Amniotic epithelial cell (primary cell): ENCODE measurements at places on chromosomes 1 and 21.

DNA sequence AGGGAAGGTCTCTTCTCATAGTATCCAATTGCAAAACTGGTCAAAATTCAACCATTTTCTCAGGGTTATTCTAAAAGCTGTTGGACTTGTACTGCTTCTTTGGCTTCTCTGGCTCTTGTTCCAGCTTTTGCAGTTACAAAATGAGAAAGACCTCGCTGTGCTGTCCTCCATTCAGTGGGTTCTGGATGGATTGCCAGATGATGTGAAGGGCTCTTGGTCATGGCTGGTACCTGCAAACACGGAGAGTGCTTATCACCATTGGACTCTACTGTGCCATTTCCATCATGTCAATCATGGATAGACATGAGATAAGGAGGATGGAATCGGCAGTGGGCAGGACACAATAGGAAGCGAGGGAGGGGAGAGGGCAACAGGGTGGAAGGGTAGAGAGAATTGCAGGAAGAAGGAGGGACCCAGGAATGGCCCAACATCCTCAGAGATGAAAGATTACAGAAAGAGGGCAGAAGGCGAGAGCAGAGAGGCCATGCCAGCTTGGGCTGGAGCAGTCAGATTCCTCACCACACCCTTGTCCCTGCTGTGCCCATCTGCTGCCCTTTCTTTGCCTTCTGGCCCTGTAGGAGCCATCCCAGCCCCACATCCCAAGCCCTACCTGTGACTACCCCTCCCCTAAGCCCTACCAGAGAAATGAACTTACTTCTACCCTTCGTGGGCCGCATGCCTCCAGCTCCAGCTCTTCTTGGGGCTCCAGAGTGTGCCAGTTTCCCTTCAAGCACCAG is 70.3 kb downstream of the HIVEP3 start:
- no peak for DNase-seq

GRCh38 chr1:192877283-192877886 is 68.5 kb downstream of the RGS2 start:
- DNase-seq = peak; percentile 77

- peak; percentile 33 for DNase-seq
These were observed 135.1 kb downstream of the AK5 start for GRCh38 chr1:77416692-77417450.

DNA sequence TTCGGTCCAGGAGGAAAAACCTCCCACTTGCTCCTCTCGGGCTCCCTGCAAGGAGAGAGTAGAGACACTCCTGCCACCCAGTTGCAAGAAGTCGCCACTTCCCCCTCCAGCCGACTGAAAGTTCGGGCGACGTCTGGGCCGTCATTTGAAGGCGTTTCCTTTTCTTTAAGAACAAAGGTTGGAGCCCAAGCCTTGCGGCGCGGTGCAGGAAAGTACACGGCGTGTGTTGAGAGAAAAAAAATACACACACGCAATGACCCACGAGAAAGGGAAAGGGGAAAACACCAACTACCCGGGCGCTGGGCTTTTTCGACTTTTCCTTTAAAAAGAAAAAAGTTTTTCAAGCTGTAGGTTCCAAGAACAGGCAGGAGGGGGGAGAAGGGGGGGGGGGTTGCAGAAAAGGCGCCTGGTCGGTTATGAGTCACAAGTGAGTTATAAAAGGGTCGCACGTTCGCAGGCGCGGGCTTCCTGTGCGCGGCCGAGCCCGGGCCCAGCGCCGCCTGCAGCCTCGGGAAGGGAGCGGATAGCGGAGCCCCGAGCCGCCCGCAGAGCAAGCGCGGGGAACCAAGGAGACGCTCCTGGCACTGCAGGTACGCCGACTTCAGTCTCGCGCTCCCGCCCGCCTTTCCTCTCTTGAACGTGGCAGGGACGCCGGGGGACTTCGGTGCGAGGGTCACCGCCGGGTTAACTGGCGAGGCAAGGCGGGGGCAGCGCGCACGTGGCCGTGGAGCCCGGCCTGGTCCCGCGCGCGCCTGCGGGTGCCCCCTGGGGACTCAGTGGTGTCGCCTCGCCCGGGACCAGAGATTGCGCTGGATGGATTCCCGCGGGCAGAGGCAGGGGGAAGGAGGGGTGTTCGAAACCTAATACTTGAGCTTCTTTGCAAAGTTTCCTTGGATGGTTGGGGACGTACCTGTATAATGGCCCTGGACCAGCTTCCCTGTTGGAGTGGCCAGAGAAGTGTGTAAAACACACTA is 45.3 kb downstream of the MRPL39 start:
- peak; percentile 45 for DNase-seq

GRCh38 chr1:212060632-212061472 is 25.3 kb downstream of the DTL start:
- DNase-seq = peak; percentile 30

DNA sequence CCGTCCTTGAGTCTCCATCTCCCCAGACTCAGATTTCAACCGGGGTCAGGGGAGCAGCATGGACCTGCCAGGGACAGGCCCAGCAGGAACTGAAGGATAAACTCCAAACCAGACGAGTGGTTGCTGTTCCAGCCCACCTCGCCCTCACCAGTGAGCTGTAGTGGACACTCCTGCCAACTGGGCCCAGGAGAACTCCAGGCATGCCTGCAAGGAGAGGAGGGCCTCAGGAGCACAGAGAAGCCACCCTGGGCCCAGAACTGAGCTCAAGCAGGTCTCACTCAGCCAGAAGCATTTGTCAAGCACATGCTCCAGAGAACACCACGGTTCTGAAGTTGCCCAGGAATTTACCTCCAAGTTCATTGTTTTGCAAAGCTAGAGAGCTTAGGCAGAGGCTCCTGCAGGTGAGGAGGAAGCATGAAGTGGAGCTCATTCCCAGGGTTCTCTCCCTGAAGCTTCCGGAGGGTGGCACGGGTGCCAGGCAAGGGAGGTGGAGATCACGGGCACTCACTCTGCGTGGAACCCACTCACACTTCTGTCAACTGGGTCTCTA is 61.0 kb downstream of the MATN1 start:
- no peak for DNase-seq

GRCh38 chr1:31007462-31007991 is 58.0 kb downstream of the PUM1 start:
- DNase-seq = peak; percentile 77

DNA sequence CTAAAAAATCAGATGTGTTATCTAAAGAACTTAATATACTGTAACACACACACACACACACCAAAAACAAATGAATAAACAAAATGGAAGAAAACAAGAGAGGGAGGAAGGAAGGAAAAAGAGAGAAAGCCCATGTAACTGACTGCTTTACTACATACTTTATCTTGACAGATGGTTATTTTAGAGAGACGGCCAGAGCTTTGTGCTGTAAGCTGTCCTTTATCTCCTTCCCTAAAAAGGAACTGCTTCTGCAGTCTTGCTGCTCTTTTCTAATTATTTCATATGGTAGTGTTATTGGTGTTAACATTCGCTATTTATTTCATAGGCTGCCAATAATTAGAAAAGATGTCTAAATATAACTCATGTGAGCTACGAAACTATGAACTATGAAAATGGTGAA is 1384.6 kb downstream of the MRPL39 start:
- DNase-seq = no peak

GRCh38 chr21:19508844-19509243 is 1105.3 kb upstream of the TMPRSS15 start:
- no peak for DNase-seq

GRCh38 chr1:157000686-157001085 is 44.9 kb downstream of the ARHGEF11 start:
- DNase-seq = peak; percentile 7

GRCh38 chr1:13513063-13513894 is 524 bp downstream of the LRRC38 start:
- no peak for DNase-seq

GRCh38 chr1:69055194-69055593 is 512.5 kb upstream of the LRRC7 start:
- DNase-seq = no peak

DNA sequence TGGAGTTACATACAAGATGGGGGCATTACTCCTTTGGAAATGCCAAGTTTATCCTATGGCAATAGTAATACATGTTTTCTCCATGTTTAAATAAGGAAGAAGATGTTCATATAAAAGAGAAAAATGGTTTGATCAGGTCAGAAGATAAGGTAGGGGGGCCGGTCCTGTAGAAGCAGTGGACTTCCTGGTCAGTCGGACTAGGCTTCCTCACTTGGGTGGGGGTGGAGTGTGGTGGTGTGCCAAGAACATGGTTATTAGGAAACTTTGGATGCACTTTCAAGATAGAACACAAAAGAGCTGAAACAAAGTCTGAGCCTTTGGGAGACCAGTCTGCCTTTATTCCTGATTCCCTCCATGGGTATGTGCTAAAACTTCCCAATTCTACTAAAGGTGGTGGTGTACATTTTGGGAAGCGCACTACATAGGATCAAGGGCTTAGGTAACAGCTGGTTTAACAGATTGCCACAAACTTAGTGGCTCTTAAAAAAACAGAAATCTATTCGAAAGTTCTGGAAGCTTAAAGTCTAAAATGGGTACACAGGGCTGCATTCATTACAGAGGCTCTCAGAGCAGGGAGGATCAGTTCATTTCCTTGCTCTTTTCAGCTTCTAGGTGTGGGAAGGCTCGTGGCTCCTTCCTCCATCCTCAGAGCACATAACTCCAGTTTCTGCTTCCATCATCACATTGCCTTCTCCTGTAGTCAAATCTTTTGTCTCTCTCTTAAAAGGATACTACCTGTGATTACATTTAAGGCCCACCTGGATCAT is 64.6 kb downstream of the KDM1A start:
- DNase-seq = peak; percentile 53

DNA sequence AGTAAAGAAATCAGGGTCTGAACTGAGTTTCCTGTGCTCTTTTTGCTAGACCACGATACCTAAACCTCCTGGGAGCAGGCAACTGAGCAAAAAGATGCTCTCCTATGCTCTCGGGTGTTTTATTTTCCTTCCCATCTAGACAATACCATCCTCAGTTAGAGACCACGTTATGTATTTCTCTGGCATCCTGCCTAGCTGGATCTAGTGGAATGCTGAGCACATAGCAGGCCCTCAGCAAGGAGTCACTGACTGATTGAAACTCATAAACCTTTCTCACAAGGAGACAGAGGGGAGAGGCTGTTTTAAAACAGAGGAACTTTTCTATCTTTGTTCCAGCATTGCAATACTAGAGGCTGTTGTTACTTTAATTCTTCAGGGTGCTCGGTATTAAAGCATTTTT is 168.0 kb downstream of the CYYR1 start:
- DNase-seq = peak; percentile 51

GRCh38 chr1:235073968-235074522 is 54.6 kb downstream of the TOMM20 start:
- DNase-seq = no peak

GRCh38 chr1:216553766-216554165 is 130.5 kb upstream of the USH2A start:
- no peak for DNase-seq

DNA sequence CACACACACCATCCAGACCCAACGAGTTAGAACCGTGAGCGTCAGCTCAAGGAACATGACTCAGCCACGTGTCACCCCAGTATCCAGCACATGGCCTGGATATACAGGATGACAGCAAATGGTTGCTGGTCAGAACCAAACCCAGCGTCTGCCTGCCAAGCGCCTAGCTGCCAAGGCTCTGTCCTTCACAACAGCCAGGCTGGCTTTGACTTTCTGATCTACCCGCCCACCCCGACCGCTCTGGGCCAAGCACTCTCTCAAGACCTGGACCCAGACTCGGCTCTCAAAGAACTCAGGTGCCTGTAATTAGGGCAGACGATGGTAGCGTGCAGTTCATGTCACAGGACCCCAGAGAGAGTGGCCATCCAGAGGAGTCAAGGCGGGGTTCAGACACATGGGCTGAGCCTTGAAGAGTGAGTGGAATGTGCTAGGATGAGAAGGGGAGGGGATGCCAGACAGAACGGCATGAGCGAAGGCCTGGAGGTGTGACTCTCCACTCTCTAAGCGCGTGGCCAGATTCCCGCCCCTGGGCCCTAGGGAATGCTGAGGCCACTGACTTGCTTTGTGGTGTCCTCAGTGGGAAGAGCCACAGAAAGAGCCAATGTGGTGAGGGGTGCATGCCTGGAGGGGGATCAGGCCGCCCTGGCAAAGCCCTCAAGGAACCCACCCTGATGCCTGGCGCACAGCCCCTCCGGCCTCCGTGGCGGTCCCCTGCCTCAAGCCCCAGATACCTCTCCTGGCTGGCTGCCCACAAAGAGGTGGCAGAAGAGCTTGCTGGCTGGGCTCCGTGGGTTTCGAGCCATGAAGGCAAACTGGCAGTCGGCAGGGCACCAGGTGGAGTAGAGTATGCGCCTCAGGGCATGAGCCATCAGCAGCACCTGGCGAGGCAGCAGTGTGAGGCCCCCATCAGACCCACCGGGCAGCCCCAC is 7.0 kb downstream of the SH2D5 start:
- peak; percentile 50 for DNase-seq

DNA sequence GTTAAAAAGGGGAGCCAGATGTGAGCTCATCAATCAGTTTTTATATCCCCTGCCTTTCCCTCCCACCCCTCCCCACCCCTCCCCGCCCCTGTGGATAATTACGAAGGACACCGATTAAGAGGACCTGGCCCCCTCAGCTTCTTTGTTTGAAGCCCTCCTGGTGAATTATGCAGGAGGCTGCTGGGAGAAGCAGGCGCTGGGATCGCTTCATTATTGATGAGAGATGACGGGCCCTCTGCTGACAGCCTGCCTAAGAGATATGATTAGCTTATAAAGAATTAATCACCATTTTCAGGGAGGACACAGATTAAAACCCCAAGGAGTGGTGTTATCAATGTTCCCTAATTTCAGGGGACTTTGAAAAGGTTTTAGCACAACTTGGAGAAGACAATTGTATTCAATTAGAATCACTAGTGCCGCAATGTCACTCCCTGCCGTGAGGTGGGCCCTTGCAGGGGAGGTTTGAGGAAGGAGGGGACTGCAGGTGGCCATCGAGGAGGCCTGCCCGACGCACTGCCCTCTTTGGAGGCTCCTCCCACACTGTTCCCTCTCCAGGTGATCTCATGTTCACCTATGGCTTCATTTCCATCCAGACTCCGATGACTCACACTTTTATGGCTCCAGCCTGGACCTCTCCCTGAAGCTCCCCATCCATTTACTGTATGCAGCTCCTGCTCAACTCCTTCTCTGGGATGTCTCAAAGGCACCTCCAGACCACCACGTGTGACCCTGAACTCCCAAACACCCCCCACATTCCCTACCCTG is 67.0 kb upstream of the KLHDC7A start:
- DNase-seq = no peak

DNA sequence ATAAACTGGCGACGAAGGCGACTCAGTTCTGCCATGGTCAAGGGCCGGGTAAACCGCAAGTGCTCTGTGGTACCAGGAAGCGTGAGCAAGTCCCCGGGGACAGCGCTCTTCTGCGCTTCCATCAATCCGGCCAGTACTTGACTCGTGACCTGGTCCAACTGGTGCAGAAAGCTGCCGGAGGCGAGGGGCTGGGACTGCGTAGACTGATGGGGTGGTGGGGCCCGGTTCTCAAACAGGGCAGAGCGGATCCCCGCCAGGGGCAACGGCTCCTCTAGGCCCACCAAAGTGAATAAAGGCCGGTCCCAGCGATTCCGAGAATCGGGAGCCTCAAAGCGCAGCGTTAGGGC is 852 bp downstream of the KTI12 start:
- peak; percentile 47 for DNase-seq
